Stimulated activated CD8-positive, alpha-beta memory T cell treated with anti-CD3 and anti-CD28 coated beads, Interleukin-2, amount 100 ng/mL, for 1 hour (primary cell): ENCODE measurements at places on chromosomes 3 and 15.

DNA sequence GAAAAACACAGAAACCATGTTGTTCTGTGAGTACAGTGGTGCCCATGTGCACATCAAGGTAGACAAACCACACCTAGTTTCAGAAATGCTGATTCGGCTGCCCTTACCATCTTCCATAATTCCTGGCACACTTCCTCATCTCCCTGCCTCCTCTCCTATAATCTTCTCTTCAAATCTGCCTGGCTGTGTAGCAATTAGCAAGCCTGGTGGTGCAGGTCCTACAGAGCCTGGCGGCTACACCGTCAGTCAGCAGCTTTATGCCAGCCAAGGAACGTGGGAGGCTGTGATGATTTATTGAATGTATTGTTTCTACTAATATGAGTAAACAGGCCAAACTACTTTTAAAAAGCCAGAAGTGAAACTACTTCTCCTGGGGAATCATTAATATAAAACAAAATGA lies 106.8 kb downstream of the SEMA6D start:
- no peak for DNase-seq

DNA sequence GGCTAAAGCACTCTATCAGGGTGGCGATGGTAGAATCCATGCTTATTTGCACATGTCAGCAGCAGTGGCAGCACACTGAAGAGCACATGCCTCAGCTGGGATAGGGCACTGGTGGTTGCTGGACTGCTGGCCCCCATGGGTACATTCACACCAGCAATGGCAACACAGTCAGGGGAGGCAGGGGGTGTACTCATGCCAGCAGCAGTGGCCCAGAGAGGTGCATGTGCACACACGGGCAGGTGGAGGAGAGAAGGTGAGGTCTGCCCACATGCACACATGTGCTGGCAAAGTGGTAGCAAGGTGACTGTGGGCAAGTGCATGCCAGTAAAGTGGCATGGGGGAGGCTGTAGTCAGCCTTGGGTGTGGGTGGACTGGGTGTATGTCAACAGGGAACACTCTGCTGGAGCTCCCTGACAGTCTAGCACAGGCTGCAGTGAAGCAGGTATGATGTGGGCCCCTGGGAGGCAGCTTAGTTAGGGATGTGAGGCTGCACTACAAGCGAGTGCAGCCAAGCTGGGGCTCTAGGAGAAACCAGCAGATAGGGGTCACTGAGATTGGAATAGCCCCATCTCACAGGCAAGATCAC lies 53.9 kb upstream of the NPAP1 start:
- DNase-seq: no peak

- no peak for DNase-seq
These were observed 10.8 kb downstream of the ZWILCH start for GRCh38 chr15:66515901-66516322.

DNA sequence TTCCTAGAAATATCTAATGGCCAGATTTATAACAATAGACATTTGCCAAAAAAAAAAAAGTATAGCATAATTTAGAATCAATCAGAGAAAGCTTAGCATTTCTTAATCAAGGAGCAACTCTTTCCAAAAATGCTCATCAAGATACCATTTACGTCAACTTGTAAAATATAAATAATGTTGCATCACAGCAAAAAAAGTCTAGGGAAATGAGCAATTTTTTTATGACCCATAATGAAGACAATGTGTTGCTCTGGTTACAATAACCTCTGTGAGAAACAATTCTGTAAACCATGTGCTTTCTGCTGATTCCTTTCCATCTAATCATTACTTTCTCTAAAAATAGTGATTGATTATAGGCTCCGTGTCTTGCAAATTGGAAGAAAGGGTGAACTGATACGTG lies 36.3 kb downstream of the KBTBD8 start:
- no peak for DNase-seq

DNA sequence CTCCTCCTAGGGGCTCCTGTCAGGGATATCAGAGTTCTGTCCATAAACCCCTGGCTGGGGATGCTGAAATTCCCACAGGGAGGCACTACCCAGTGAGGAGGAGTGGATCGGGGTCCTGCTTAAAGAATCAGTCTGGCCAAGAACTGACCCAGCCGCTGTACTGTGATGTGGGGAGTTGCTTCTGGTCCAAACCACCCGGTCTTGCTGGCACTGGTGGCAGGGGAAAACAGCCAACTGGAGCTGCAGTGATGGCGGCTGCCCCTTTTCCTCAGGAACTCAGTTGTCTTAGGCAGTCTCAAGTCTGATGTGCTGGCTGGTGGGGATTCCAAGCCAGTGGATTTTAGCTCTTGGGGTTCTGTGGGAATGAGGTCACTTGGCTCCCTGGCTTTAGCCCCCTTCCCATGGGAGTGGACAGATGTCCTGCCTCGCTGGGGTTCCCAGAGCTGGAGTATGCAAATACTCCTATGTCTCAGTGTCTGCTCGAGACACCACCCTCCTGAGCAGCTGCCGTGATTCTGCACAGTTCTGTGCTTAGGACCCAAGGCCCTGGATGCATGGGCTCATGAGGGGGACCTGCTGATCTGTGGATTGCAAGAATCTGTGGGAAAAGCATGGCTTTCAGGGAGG lies 97.1 kb downstream of the SLC25A26 start:
- no peak for DNase-seq

- DNase-seq: no peak
These were observed 37.8 kb downstream of the CFAP100 start for GRCh38 chr3:126432361-126433104.

DNA sequence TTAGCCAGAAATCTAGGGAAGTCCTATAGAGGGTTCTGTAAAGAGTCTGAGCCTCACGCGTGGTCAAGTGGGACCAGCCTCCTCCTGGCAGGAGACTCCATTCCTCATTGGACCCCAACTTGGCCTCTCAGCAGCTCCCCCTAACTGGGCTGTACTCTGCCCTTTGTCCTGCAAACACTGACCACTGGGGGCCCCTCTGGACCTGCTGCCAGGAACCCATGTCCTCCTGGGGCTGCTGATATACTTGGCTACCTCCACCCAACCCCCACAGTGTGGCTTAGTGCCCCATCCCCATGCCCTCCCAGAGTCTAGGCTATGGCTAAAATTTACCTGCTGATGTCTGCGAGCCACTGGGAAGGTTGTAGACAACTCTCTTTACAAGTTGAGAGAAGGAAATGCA lies 62.7 kb downstream of the UBP1 start:
- DNase-seq: no peak

GRCh38 chr3:79729096-79729495 lies 38.7 kb downstream of the ROBO1 start:
- no peak for DNase-seq

DNA sequence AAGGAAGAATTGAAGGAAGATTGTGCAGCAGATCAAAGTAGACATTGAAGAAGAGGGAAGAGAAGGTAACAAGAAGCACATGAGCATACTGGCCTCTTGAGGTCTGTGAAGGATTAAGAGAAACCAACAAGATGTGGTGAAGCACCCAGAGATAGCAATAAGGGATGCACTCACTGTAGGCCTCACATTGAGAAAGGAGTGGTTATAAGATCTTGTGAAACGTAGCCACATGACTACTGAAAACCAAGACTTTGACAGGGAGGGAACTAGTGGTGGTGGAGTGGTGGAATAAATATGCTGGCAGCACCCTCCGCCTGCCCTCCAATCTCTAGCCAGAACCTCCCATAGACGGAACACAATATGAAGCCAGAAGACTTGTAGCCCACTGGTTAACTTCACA lies 651.2 kb downstream of the DIPK2A start:
- no peak for DNase-seq

DNA sequence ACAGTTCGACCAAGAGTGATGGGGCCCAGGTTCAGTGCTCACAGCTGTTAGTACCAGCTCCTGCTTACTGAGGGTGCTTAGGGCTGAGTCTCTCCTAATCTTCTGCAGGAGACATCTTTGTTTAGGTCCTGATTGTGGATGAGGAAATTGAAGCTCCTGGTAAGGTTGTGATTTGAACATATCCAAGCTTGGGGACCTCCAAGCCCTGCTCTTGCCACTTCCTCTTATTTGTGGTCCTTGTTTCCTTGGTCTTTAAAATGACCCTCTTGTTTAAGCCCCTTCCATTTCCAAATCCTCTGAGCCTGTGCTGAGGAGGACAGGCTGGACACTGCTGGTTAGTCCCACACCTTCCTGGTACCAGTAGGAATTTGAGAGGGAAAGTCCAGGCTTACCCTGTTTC lies 87.0 kb downstream of the EEFSEC start:
- no peak for DNase-seq

DNA sequence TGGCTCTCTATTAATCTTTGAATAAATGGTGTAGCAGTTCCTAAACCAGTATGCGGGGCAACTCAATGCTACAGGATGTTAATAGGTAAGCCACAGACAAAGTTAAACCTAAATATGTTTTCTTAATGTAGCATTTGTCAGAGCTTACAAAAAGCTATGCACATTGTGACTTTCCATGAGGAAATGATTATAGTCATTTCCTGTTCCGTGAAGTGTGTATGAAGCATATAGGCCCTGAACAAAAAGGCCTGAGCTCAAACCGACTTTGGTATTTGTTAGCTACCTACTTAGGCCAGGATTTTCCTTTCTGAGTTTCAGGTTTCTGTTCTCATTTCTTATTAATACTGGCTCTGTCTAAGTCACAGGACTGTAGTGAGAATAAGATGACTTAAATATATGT lies 14.2 kb downstream of the ZNF80 start:
- DNase-seq: no peak

- no peak for DNase-seq
These were observed 54.7 kb upstream of the CNOT10 start for GRCh38 chr3:32630266-32630665.

GRCh38 chr3:4568841-4569240 lies 75.7 kb downstream of the ITPR1 start:
- DNase-seq: no peak

- DNase-seq: no peak
These were observed 21.4 kb upstream of the LEO1 start for GRCh38 chr15:51992953-51993352.

DNA sequence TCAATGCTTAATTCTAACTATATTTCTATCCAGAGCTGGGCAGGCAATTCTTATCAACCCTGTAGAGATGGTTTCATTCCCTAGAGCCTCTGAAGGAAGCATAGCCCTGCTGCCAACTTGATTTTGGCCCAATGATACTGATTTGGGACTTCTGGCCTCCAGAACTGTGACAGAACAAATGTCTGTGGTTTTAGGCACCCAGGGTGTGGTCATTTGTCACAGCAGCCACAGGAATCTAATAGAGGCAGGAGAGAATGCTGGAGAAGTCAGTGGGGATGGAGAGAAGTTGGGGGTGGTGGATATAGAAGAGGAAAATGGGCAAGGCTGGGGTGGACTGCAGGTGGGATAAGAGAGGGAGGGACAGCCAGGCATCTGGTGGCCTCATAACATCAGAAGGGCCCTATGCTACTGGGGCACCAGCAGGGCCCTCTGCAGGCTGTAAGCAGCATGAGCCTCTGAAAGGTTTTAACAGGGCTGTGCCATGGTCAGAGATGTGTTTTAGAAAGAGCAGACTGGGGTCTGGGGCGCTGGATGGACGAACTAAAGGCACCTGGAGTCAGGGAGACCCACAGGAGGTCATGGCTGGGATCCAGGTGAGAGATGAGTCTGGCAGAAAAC lies 19.8 kb downstream of the MRPS11 start:
- DNase-seq: no peak

DNA sequence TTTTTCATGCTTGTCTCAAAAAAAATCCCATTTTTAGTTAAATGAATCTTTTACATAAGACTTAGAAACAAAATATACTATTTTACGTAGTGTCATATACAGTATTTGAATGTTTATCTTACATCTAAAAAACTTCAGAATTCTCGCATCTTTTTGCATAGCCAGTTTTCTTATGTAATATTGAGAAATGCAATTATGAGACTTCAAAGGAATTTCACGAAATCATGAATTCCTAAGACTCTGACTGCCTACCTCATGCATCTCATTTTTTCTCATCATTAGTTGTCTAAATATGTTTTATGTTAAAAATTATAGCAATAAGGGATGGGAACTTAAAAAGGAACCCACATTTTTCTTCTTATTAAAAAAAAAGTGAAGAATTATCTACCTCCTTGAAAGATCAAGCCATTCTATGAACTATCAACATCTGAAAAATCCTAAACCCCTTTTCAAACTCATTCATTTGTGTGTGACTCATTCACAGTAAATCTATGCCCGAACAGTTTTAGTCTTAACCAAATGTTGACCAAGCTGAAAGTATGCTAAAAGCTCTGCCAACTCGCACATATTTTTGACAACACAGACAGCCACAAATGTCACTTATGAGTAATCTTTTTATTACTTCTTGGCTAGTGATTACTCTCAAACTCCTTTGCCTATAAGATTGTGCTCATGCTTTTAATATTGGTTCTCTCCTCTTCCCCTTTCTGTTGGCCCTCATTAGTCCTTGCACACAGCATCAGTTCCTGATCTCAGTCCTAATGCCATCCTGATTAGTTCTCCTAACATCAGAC lies 115.9 kb downstream of the DCLK3 start:
- no peak for DNase-seq

DNA sequence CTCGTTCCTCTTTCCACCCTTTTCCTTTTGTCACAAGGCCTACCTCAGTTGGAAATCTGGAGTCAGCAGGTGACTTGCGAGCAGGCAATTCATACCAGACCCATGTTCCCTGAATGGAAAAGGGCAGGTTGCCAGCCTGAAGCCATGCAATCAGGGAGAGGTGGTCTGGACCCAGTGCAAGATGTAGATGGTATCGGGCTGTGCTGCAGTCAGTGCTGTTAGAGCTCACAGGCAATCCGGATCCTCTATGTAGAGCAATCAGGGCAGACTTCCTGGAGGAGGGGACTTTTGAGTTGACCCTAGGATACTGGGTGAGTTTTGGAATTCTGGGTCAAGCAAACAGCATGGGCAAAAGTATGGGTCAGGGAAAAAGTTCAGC lies 18.9 kb downstream of the LOXL1 start:
- DNase-seq: no peak

GRCh38 chr3:41158947-41159346 lies 40.4 kb upstream of the CTNNB1 start:
- DNase-seq: no peak

GRCh38 chr15:39616731-39617455 lies 36.0 kb downstream of the THBS1 start:
- no peak for DNase-seq

GRCh38 chr3:23405081-23405480 lies 202.0 kb downstream of the UBE2E2 start:
- DNase-seq: no peak
